ENCODE measurements at places on chromosomes 12 and 14.

DNA sequence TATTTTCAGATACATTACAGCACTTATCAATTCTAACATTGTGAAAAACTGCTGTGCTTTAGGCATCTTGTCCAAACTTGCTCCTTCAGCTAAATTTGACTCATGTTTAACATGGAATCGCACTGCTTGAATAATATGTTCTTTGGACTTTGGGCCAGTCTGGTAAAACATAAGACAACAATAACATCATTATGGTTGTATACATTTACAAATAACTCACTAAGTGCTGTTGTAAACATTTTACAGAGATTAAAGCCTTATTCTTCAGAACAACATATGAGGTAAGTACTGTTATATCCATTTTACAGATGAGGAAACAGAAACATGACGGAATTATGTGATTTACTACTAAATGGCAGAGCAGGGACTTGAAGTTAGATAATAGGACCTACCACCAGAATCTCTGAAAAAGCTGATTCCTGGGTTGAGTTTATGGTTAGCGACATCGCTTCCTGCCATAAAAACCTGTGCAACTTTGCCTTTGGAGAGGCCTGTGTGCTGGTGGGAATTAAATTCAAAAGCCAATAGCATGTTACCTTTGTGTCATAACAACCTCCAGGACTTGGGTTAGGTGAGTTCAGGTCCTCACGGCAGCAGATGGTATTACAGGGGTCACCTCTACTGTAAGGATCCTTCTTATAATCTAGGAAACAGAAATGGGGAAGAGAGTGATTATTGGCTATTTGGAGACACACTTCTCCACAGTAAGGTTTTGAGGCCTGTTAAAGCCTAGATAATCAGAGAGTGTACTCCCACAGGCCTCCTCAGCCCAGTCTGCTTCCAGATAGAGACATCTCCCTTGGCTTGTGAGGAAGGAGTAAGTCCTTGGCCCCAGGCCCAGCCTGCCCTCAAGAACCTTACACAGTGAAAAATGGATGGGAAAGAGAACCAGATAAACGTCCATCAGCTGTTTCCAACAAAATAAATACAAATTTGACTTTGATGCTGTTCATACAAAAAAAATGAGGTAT, 61.8 kb downstream of the PLBD1 start:
- no peak for DNase-seq

DNA sequence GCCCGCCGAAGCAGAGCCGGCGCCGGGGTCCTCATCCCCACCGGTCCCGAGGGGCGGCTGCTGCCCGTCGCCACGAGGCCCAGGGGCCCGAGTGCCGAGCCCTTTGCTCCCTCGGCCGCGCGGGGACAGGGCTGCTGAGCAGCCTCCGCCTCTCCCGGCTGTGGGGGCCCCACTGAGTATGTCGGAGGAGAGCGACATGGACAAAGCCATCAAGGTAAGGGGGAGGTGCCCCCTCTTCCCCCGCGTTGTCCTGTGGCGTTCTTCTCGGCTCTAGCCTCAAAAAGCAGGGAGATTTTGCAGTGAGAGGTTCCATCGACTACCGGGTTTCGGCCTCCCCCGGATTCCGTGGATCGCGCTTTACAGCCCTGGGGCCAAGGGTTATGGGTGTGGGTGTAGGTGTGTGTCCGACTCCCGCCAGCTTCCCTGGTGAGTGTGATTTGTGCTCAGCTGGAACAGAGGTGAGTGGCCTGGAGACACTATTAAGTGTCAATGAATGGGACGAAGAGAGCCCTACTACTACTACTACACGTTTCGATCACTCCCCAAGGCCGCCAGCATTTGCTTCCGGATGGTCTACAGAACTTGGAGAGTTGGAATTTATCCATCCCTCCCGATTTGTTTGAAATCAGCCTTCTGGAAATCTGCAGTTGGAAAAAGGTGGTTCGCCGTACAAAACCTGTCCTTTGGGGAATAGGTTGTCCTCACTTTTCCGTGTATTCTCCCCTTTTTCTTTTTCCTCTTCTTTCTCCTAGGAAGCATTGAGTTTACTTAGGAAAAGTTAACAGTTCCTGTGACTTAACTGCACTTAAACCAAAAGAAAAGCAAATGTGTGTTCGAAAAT, 748 bp downstream of the MAPKAPK5 start:
- no peak for DNase-seq

DNA sequence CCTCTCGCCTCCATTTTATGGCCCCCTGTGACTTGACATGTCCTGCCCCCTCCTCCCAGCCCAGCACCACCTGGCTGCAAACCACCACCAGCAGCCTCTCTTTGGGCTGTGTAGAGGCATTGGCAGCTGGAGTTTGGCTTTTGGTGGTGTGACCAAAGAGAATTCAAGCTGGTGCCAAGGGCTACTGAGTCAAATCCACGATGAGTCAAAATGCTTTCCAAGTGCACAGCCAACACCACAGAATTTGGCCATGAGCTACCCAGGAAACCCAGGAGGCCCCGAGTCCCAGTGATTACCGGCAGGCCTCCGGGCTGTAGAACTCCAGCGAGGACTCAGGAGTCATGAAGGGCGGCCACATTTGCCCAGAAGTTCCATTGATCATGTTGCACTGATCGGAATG, 53.8 kb downstream of the SCARB1 start:
- DNase-seq: no peak

DNA sequence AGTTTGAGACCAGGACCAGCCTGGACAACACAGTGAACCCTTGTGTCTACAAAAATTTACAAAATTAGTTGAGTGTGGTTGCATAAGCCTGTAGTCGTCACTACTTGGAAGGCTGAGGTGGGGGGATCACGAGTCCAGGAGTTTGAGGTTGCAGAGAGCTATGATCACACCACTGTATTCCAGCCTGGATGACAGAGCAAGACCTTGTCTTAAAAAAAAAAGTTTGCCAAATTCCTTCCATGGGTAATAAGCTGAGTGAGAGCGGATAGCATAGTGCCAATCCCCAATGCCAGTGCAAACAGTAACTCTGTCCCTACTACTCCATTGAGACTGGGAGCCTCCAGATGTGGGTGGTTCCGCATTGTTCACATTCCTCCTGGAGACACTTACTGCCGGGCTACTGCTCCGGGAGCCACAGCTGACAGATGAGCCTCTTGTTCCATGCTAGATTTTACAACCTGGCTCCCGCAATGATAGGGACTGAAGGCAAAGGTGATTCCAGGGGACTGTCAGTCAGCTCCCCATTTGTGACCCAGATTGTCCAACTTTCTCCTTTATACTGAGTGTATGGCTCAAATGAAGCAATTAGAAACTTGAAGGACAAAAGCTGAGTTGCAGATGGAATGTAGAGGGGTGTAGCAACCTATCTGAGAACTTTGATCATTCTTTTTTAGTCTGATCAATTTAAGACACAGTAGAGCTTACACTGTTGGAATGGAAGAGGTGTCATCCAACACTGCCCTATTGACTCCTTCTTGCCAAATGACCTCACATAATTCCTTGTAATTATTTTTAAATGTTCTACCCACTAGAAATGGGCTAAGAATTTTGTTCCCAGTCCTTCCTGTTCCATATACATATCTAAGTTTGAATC, 13.4 kb upstream of the FRMD6 start:
- peak; percentile 16 for DNase-seq

DNA sequence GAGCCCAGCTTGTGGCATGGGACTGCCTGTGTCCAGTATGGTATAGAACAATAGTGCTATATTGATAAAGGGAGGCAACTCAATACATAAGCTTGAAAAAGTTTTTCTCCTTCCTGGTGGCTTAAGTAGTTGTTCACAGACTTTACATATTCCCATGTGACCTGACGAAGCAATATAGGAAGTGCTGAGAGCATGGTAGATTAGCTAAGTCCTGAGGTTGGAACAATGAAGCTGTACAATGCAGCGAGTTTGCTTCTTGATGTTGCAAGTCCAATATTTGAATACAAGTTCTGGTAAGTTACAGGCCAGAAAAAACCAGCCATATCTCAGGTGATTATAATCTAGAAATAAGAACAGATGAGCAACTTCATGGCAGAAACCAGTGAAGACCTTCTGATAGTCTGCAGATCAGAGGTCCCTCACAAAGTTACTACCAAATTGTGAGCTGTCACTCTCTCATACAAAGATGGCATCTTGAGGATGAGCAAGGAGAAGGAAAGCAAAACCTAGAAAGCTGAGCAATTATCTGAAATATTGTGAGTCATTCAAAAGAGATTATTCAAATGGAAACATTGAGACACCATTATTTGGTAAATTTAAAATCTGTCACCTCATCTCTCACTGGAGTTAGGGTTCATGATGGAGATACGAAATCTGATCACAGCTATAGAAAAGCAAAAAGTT, 72.9 kb upstream of the BTG1 start:
- no peak for DNase-seq

GRCh38 chr14:85911044-85911443, 381.1 kb downstream of the FLRT2 start:
- no peak for DNase-seq

DNA sequence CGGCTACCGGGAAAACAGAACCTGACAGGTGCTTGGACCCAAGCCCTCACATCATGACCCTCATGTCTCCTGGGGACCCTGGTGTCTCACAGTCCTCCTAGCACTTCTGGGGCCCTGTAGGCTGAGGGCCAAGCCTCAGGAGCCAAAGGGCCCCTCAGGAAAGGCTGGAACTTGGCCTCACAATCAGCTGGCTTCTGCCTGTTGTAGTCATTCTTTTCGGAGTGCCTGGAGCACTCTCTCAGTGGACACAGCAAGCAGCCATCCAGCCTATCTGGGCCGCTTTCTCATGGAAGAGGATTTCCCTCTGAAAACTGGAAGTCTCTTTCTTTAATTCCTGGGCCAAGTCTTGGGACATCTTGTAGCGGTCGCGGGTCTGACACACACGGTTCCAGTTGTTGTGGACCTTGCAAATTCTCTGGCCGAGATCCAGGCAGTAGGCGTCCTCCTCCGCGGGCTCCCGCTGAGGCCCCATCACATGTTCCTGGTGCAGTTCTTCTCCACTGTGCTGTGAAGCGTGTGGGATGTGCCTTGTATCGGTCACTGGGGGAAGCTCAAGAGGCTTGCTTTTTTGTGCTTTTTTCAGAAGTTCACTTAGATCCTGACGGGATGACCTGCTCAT, 169.3 kb downstream of the EMP1 start:
- DNase-seq: peak; percentile 56

DNA sequence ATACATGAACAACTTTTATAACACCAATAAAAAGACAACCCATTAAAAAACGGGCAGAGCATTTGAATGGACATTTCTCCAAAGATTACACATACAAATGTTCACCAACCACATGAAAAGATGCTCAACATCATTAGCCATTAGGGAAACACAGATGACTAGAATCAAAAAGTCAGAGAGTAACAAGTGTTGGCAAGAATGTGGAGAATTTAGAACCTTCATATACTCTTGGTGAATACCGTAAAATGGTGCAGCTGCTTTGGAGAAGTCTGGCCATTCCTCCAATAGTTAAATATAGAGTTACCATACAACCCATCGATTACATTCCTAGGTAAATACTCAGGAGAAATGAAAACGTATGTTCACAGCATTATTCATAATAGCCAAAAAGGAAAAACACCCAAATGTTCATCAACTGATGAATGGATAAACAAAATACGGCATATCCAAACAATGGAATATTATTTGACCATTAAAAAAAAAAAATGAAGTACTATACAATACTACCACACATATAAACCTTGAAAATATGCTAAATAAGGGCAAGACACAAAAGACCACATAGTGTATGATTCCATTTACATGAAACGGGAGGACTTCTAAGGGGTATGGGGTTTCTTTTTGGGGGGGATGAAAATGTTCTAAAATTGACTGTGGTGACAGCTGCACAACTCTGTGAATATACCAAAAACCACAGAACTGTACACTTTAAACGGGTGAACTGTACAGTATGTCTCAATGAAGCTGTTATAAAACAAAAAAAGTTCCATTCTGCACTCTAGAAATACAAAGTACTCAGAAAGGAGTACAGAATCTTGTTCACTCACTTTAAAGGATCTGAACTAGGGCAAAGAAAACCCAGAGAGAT, 3.2 kb downstream of the CORO1C start:
- no peak for DNase-seq

- peak; percentile 50 for DNase-seq
These were observed 195.8 kb upstream of the DIO3 start for GRCh38 chr14:101365329-101366158.

GRCh38 chr12:75798136-75798926, 233.2 kb downstream of the PHLDA1 start:
- DNase-seq: no peak

DNA sequence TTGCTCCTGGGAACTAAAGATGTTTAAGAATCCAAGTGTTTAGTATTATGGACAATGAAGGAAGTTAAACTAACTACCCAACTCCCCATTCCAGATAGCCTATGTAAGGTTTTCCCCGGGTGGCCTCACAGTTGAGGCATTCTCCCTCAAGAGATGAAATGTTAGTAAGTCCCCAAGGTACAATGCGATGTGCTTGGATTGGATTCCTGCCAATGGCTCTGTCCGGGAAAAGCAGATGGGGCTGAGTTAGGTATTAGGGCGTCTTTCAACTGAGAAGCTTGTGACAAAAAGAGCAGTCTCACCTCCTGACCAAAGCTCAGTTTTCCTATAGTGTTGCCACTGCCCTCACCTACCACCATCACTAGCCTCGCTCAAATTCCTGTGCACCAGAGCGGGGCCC, 64.8 kb upstream of the E2F7 start:
- DNase-seq: no peak

GRCh38 chr12:59859171-59859510, 263.3 kb downstream of the SLC16A7 start:
- no peak for DNase-seq

DNA sequence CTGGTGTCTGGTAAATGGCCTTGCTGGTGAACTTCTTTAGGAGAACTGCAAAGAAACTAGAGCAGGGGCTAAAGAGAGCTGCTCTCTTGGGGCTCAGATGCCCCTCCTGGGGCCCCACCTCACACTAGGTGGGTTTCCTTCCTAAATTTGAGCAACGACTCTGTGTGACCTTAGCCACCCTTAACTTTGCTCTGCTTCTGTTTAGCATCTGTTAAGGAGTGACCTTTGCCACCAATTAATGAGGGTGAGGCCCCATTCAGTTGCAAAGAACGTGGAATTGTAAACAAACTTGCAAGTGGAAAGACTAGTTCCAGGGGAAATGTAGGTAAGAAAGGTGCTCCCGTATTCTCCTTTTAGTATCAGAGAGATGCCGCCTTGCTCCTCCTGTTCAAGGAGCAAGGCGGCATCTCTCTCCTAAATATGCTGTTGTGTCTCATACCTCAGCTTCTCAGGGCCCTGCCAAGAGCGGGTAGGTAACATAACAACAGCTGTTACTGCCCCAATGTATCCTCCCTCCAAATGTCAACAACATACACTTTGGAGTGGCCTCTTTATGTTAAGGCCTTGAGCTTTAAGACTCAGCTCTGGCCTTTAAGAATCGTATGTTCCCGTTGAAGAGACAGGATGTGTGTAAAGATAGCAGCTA, 77.6 kb upstream of the FUT8 start:
- no peak for DNase-seq
